Activated T-cell treated with anti-CD3 and anti-CD28 coated beads for 48 hours (primary cell): ENCODE measurements at places on chromosomes 6 and 20.

DNA sequence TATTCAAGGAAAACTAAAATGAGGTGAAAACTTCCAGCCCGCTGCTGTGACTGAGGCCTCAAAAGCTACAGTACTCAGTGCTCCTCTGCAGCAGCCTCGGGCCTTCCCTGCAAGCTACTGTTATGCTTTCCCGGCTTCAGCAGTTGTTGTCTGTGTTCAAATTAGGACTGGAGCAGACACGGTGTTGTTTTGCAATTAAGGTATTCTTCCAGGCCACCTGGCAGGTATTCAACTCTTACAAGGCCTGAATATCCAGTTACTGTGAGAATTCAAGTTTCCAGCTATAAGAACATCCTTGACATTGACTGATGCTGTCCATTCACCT lies 10.7 kb downstream of the TXNDC5 start:
- no peak for DNase-seq

DNA sequence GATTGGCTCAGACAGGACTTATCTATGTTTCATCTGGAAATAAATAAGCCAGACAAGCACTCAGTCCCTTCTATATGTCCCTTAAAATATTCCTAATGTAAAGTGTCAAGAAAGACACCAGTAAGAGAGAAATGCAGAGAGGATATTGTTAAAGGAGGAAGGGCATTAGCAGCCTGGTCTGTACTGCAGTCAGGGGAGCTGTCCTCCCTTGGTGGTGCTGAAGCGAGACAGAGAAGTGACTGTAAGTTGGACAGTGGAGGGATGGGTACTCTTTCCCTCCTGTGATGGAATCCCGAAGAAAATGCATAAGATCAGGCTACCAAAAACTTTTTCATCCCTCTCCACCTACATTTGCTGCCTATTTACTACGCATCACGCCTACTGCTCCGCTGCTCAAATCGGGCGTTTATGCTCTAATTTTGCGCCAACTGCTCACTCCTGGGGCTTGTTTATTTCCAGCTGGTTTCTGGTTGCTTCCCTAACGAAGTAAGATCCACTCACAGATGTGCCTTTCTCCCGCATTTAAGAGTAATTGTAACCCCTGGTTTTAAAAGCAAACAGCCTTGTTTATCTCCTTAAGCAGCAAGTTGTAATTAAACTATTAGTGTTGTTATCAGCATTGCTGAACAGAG lies 35.2 kb downstream of the PHACTR1 start:
- peak; percentile 5 for DNase-seq

- no peak for DNase-seq
Observed at GRCh38 chr6:25579391-25579883, 72.6 kb upstream of the SCGN start.

- no peak for DNase-seq
Observed at GRCh38 chr6:25016014-25016720, 80.4 kb upstream of the RIPOR2 start.

DNA sequence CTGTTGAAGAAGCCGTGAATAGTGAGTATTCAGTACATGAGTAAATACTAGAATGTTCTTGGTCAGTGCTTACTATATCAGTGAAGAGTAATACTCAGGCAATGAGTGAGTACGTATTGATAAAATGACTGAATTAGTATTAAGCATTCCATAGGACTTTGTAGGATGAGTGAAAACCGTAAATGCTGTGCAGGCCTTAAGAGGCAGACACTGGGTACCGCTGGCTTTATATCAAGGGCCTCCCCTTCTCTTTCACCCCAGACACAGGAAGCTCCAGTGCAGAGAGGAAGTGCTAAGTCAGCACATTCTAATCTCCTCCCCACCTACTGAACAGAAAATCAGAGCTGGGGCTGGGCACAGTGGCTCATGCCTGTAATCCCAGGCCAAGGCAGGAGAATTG lies 24.2 kb downstream of the POFUT1 start:
- DNase-seq = no peak

- no peak for DNase-seq
Observed at GRCh38 chr6:25194172-25194678, 84.9 kb upstream of the CARMIL1 start.

DNA sequence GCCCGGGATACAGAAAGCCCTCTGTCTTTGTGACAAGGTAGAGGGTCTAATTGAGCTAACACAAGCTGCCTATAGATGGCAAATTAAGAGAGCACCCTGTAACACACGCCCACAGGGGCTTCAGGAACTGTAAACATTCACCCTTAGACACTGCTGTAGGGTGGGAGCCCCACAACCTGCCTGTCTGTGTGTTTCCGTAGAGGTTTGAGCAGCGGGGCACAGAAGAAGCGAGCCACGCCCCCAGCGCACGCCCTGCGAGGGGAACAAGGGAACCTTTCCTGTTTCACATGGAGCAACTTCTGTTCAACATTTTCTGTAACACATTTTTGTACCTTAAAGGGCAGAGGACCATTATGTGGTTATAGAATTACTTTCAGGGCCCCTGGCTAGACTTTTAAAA lies 231.7 kb upstream of the EXOC2 start:
- DNase-seq = no peak

- DNase-seq = peak; percentile 36
Observed at GRCh38 chr6:33761922-33762629, 15.4 kb upstream of the IP6K3 start.

GRCh38 chr6:139144490-139145085 lies 9.7 kb downstream of the HECA start:
- no peak for DNase-seq

DNA sequence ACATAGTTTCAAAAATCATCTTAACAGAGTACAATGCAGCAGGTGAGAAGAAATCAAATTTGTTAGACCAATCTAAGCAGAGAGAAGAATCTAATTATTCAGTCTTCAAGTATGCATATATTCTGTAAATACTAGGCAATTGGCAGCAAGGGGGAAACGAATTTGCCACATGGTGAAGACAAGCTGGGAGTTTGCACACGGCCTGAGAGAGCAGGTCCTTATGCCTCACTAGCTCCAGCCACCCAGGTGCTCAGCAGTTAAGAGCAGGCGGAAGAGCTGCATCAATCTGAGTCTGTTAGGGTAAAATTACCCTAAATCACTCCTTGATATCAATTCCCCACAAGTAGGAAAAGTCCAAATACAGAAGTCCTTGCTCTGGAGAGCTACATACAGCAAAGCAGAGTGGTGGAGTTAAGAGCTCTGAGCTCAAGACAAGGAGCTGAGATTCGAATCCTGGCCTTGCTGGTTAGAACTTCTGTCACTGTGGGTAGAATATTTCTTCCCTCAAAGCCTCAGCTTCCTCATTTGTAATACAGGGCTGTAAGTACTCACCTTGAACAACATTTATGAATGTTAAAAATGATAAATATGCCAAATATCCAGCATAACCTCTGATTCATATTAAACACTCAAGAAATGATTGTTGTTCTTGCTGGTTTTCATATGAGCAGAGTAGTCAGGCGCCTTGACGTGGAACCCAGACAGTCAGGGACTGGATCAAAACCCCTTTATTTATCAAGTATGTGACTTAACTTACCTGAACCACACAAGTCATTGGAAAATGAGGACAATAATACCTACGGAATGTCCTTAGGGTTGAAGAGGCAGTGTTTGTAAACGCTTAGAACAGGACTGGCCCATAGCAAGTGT lies 444.2 kb downstream of the CDH26 start:
- DNase-seq = no peak

DNA sequence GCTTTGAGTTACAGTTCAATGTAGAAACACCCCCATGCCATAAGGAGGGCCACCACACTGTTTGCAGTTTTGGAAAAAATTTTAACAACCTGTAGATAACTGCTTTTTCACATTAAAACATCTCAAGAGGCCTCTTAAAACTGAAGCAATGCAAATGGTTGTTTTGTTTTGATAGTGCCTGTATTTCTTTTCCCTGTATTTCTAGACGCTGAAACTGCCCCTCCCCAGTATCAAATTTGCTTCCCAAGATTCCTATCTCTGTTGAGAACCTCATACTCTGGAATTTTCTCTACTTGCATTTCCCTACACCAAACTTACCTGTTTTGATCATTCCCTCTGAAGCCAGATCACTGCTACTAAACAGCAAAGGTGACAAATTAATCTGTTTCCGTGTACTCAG lies 98.5 kb downstream of the PHACTR1 start:
- no peak for DNase-seq

- DNase-seq = no peak
Observed at GRCh38 chr6:2119275-2119674, 126.1 kb downstream of the GMDS start.

DNA sequence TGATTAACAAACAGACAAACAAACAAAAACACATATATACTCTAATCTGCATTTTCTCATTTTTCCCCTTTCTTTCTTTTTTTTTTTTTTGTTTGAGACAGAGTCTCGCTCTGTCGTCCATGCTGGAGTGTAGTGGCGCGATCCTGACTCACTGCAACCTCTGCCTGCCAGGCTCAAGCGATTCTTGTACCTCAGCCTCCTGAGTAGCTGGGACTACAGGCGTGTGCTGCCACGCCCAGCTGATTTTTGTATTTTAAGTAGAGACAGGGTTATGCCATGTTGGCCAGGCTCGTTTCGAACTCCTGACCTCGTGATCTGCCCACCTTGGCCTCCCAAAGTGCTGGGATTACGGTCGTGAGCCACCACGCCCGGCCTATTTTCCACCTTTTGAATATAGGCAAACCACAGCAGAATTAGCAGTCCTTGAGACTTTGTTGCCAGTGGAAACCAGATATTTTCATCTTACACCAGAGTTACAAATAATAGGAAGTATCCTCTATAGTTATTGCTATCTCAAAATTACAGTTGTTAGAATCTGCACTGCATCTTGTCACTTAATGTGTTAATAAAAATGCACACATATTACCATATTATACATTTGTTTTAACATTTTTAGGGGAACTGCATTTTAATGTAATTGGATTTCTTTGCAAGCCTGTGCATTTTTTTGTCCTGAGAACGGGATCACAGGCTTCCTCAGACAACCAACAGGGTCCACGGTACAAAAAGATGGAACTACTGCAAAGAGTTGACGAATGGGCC lies 208.2 kb upstream of the ZNF217 start:
- DNase-seq = no peak

DNA sequence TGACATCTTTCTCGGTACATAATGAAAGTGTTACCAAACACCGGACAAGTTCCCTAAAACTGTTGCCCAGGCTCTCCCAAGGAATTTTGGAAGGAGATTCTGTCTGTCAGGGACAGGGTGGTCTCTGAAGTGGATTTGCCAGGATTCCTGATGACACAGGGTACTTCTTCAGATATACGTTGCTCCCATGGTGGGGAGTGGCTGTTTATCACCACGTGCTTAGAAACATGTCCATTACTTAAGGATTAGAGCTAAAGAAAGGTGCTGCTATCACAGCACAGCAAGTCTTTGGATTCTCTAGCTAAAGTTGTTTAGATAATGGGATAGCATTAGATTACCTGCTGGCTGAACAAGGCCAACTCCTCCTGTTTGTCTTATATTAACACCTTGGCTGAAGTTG lies 6.3 kb downstream of the SPINT3 start:
- no peak for DNase-seq

- no peak for DNase-seq
Observed at GRCh38 chr6:145673504-145673903, 61.8 kb downstream of the EPM2A start.

- DNase-seq = no peak
Observed at GRCh38 chr6:35673755-35674154, 15.0 kb downstream of the FKBP5 start.

GRCh38 chr20:61297986-61298385 lies 45.9 kb downstream of the CDH4 start:
- no peak for DNase-seq

DNA sequence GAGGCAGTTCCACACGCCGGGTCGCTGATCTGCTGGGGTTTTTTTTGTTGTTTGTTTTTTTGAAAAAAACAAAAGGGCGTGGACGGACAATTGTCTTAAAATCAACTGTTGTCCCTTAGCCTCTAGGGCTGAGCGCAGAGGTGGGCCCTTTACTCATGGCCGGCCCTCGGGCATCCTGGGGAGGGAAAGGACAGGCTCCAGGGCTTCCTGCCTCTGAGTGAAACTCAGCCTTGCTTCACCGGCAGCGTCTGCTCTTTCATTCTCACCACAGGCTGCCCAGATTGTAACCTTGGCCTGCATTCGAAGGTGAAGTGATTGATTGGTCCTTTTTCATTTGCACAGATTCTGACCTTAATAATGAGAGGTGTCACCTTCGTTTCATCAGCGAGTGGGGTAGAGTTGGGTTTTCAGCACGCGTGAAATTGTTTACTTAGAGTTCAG lies 797 bp downstream of the SMIM13 start:
- peak; percentile 33 for DNase-seq

DNA sequence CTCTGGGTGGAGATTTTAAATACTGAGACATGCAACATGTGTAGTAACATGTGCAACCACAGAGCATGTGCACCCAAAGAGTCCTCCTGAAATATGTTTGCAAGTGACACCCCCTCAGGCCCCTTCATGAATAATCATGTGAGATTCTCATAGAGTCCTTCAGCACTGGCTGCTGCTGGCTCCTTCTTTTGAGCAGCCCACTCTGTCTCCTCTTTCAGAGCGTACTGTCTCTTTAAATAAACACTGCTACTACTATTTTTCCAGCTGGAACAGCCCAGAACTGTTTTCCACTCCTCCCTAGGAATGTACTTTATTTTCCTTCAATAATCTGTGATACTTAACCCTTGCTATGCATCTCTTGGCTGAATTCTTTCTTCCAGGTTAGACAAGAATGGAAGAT lies 42.0 kb downstream of the HLA-DRB5 start:
- no peak for DNase-seq

GRCh38 chr6:80161434-80161833 lies 55.0 kb downstream of the BCKDHB start:
- no peak for DNase-seq

- no peak for DNase-seq
Observed at GRCh38 chr6:73528897-73529296, 8.1 kb upstream of the EEF1A1 start.

DNA sequence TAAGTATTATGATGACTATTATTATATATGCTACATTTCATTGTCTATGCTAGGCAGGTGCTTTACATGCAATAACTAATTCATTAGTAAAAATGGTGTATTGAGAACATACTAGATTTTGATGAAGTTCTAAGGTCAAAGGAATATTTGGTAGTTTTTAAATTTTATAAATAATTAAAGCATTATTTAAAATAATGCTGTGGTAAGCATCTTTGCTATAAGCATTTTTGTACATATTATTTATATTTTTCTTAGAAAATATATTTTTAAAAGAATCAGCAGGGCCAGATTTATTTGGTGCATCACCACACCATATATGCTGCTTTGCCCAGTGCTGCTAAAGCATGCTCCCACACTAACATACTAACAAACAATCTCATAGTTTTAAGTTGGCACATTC lies 517.9 kb downstream of the C6orf118 start:
- DNase-seq = no peak

- DNase-seq = no peak
Observed at GRCh38 chr6:29925727-29926412, 16.5 kb upstream of the HLA-A start.

GRCh38 chr6:5223309-5223708 lies 37.4 kb downstream of the LYRM4 start:
- DNase-seq = no peak

GRCh38 chr20:63682384-63683139 lies 13.9 kb upstream of the TNFRSF6B start:
- no peak for DNase-seq

DNA sequence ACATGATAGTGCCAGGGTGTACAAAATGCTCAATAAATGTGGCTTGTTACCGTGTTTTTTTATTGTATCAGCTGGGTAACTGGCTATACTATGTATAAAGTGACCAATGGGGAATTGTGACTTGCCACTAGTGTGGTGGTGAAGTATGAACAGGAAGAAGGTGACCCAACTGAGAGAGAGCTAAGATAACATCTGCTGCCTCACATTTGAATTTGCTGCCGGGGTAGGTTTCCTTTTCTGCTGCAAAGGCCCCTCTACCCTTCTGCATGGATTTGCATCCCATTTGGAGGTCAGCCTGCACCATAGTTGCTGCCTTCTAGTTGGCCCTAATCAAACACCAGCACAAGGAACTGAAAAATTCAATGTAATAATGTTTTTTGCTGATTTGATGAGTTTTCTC lies 24.1 kb downstream of the IL17A start:
- DNase-seq = no peak
